ENCODE measurements at places on chromosomes 6 and 20.

DNA sequence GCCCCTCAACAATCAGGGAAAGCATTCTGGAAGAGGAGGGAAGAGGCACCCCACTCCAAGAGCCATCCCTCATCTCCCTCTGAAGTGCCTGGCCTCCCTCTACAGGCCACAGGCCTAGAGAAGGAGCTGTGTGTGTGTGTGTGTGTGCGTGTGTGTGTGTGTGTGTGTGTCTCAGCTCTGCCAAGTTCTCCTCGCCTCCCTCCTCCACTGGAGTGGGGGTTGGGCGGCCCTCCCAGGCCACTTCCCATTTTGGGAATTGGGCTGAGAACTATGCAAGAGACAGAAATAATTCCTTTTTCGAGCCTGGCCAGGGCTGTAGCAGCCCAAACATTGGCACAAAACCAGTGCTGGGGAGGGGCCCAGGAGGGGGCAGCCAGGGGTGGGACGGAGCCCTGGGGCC lies 35.7 kb downstream of the KCNB1 start:
- DNase-seq: no peak

- DNase-seq: no peak
These were observed 113.5 kb downstream of the EPM2A start for GRCh38 chr6:145621776-145622175.

DNA sequence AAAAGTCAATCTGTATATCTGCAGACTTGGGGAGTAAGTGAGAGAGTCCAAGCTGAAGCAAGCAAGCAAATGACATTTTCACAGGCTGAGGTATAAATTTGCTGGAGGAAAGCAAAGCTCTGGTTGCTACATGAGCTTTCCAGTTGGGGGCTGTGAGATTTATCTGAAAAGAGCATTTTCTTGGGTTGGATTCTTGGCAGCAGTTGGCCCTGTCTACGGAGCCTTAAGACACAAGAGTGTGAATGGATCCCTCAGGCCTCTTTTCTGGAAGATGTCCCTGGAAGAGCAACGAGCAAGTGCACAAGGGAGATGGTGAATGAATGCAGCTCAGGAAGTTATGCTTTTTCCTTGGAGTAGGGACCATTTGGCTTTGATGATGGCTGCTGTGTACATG lies 30.8 kb downstream of the ISM1 start:
- no peak for DNase-seq

GRCh38 chr20:1001116-1001515 lies 995 bp downstream of the RSPO4 start:
- DNase-seq: no peak

DNA sequence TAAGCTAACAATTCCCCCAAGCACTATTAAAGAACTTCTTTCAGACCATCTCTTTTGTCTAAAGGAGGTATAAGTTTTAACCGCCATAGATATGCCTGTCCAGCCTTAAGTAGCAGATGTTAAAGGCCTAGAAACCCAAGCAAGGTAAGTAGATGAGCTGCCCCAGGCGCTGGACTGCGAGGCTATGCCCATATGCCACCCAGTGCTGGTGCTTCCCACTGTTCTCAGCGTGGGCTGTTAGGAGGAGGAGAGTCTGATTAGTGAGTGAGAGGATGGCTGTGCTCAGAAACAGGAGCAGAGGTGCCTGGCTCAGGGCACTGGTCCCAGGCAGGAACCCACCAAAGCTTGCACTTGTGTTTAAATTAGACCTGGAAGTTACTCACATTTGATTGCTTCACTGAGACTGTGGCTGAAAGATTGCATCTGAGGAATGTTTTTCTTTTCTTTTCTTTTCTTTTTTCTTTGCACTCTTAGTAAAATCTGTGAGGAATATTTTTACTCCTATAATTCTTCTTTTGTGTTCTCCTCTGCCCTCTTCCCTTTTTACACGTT lies 32.2 kb downstream of the PRPH2 start:
- no peak for DNase-seq

- no peak for DNase-seq
These were observed 6.9 kb downstream of the EDN3 start for GRCh38 chr20:59307270-59307669.

DNA sequence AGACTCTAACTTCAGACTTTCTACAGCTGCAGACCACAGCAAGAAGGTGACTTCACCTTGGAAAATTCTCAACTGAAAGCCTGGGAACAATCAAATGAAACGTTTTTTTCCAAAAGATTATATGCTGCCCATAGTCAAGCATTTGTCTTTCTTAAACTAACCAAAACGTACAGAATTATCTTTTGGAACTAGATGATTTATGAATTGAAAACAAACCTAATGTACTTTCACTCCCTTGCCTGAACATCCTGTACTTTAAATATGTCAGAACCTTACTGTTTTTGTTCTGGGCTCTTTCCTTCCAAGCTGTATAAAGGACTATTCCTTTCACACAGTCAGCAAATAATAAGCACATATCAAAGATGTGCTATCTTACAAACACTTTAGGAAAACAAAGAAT lies 62.4 kb upstream of the TNFAIP3 start:
- DNase-seq: no peak

DNA sequence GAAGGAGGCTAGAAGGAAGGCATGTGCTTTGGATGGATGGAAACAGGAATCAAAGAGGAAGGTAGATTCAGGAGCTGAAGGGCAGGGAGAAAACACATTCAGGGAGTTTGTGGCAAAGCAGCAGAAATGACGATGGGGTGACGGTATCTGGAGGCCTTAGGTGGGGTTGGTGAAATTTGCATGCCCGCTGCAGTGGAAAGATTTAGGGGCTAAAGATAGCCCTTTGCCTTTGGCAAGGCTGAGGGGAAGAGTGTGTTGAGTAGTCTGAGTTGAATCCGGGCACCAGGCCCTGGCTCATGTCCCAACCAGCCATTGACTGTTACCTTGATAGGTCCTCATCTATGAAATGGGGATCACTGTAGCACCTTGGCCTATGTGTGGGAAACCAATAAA lies 1.3 kb downstream of the GZF1 start:
- peak; percentile 23 for DNase-seq

DNA sequence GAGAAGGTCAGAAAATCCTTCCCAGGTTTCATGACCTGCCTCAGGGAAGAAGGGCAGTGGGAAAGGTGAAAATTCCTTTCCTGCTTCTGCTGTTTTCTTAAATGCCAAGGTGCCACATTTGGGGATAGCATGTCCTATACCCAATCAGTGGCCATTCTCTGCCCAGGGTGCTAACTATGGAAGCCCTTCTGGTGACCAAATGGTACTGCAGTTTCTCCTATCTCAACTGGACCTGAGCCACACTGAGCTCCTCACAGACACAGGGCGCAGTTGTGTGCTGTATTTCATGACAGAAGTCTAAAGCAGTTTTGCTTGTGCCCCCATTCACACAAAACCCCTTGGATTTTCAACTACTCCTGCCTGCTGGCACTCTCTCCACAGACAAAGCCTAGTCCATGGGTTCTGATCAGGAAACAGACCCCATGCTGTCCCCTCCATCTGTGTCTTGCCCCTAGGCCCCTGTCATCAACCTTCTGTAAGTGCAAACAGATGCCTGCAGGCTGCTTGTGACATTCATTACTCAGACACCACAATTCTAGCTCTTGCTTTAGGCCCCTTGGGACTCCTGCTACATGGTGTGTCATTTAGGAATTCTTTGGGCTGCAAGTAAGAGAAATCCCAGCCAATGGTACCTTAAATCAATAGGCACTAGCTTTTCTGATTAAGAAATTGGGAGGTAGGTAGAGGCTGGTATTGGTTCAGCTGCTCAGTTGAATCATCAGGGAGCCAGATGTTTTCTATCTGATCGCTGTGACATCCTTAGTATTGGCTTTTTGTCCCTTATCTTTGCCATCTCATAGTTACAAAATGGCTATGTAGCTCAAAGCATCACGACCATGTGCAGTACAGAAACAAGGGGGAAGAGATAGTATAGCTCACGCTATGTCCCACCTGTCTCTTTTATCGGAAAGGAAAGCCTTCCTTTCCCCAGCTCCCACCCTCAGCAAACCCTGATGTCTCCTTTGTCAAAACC lies 147.8 kb downstream of the CD83 start:
- DNase-seq: no peak

DNA sequence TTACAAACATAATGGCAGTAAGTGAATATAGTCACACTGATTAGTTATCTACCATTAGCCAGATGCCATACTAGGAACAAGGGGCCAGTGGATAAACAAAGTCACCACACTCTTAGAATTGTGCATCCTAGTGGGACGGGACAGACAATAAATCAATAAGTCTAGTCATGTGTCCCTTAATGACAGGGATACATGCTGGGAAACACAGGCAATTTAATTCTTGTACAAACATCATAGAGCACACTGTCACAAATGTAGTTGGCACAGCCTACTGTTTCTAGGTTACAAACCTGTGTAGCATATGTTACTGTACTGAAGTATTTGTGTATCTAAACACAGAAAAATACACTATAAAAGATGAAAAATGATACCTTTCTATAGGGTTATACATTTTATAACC lies 123.0 kb upstream of the FAM184A start:
- no peak for DNase-seq

DNA sequence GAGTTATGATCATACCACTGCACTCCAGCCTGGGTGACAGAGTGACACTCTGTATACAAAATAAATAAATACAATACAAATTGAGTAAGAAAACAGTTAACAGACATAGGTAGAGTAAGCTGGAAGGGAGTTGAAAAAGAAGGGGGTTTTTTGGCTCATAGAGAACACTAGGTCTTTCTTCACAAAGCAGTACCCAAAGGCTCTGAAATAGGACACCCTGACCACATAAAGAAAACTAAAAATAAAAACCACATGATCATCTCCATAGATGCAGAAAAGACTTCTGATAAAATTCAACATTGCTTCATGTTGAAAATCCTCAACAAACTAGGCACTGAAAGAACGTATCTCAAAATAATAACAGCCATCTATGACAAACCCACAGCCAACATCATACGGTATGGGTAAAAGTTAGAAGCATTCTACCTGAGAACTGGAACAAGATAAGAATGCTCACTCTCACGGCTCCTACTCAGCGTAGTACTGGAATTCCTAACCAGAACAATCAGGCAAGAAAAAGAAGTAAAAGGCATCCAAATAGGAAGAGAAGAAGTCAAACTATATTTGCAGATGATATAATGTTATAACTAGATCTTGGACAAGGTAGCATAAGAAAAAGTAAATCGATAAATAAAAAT lies 48.6 kb downstream of the TOMM6 start:
- no peak for DNase-seq

DNA sequence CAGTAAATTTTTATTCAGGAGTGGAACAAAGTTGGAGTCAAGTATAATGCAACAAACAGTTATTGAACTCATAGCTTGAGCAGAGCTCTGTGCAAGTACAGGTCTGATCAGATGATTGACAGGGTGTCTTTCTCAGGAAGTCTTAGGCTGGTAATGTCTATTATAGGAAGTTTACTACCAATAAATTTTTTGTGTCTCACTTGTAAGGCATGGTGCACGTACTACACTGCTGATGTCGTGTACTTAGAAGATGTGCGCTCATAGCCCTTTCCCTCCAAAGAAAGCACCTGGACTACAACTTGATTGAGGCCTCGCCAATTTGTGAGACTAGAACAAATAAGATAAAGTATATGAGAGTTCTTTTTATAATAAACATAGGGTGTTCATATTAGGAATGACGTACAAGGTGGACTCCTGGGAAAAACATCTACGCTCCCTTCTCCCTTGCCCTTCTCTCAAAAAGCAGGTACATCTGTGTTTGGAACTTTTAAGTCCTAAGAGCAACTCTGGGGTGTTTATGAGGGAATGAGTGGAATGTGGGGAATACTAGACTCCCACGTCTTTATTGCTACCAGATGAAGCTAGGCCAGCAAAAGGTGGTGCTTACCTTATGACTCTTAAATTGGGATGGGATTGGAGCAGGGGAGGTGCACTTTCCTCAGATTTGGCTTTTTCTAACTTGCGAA lies 1.5 kb downstream of the NDUFAF5 start:
- no peak for DNase-seq

DNA sequence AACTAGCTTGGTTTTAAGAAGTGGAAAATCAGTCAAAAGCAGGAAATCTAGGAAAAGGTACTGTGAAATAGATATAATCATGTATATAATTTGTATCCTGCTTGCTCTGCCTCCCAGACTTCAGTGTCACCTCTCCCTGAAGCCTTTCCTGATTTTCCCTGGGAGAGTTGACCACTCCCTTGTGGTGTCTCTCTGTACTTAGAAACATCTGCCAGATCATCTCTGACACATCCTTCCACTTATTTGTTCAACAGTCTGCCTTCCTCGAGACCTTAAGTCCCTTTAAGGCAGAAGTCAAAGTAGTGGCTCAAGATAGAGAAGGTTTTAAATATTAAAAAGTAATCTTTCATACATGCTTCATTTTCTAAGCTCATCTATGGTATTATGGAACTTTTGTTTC lies 236.5 kb downstream of the CDKAL1 start:
- no peak for DNase-seq

DNA sequence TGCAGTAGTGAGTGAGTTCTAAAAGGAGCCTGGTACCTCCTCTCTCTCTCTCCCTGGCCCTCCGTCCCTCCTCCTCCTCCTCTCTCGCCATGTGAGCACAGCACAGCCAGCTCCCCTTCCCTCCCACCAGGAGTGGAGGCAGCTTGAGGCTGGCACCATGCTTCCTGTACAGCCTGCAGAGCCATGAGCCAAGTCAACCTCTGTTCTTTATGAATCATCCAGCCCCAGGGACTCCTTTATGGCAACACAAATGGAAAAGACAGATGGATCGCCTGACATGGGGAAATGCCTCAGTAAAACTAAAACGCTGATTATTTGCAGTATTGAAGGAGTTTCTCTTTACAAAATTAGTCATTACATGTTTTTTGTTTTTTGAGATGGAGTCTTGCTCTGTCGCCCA lies 233.7 kb upstream of the ARID1B start:
- no peak for DNase-seq

DNA sequence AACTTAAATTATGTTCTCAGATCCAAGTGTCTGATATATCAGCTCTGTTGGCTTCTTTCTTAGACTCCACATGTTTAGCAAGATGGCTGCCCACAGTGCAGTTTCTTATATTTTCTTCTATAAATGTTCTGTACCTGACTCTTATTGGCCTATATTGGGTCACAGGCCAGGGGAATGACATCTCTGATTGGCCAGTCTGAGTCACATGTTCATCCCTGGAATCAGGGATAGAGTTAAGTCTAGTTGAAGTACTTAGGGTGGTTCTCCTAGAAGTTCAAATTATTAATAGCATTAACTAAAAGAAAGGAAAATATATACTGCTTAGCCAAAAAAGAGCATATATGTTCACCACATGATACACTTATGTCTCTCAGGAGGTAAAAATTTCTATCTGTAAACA lies 105.3 kb upstream of the SLC22A16 start:
- DNase-seq: no peak

GRCh38 chr20:64038224-64038564 lies 2.2 kb downstream of the C20orf204 start:
- no peak for DNase-seq

GRCh38 chr6:39765508-39766065 lies 26.6 kb upstream of the DAAM2 start:
- no peak for DNase-seq

DNA sequence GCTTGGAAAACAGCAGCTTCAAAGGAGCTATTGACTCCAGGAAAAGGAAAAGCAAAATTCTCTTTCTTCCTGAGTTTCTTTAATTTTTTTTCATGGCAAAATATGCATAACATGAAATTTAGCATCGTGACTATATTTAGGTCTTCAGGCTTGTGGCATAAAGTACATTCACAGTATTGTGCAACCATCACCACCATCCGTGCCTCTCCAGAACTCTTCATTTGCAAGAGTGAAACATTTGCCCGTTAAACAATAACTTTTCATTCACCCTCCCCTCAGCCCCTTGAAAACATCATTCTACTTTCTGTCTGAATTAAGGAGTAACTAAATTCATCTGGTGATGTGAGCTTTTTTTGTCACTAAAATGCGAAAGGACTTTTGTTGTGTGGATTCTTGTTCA lies 251.7 kb downstream of the PHACTR1 start:
- DNase-seq: no peak
